T-cell (primary cell): ENCODE measurements at places on chromosomes 1 and 21.

GRCh38 chr1:156743367-156744302 is 2.7 kb upstream of the MRPL24 start:
- no peak for DNase-seq

GRCh38 chr1:201565771-201566528 is 27.0 kb downstream of the NAV1 start:
- no peak for DNase-seq

DNA sequence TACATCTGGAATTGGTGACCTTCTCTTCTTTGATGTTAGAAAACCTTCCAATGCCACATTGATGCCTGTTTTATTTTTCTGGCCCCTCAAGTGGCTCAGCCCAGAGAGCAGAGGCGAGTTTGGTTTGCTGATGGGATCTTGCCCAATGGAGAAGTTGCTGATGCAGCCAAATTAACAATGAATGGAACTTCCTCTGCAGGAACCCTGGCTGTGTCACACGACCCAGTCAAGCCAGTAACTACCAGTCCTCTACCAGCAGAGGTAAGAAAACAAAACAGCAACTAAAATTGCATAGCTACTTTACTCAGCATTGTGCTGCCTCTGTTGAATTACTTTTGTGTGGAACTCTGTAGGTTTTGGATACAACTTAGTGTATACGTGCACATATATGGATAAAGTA is 97.6 kb downstream of the CC2D1B start:
- no peak for DNase-seq

GRCh38 chr1:181538836-181539235 is 55.5 kb downstream of the CACNA1E start:
- DNase-seq: no peak
